ENCODE measurements at places on chromosomes 5 and 9.

GRCh38 chr9:94728719-94729118, 2.2 kb downstream of the AOPEP start:
- DNase-seq: no peak

GRCh38 chr5:2703615-2704014, 47.9 kb downstream of the IRX2 start:
- no peak for DNase-seq

DNA sequence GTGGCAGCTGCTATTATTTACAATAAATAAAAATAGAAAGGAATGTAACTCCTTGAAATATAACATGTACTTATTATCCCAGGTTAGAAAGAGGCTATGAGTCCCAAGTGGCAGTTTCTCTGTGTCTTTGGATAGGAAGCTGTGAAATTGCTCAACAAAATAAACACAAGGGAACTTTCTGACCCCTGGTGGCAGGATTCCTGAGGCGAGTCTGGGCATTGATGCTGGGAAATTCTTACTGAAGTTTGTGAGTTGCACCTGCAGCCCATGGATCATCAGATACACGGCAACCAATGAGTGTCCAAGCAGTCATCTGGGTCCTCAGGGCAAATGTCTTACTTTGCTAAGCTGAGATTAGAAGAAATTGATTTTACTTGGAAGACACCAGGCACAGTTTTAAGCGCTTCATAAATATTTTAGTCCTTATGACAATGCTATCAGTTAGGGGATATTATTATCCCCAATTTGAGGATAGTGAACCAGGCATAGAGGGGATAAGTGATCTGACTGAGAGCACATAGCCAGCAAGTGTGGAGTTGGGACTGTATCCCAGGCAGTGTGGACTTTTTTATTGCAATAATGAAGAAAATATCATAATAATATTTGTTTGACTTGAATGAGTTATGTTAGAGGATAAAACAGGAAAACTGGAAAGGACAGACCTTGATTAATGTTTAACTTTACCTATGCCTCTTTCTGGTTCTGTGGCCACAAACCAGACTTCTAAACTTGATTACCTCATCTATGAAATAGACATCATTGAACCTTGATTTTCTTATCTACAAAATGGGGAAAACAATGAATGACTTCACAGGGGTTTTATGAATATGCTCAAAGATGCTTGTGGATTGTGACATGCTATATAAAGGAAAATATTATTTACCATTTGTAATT, 265.5 kb upstream of the ADAMTSL1 start:
- DNase-seq: no peak

GRCh38 chr9:128733256-128733655, 9.3 kb upstream of the ZDHHC12 start:
- no peak for DNase-seq

DNA sequence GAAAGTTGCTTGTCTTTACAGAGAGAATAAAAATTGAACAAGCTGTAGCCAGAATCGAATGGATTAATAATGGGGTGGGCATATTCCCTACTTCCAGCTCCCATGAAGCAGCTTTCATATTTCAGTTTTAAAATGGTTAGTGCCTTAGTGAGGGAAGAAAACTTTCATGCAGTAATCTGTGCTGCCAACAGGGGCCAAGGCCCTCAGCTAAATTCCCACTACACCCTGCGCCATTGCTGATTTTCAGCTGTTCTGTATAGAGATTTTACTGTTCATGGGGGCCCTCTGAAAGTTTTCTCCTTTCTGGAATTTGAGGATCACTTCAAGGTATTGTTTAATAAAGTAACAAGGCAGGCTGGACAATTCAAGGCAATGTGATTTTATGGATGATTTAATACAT, 58.2 kb downstream of the CAST start:
- DNase-seq: no peak

DNA sequence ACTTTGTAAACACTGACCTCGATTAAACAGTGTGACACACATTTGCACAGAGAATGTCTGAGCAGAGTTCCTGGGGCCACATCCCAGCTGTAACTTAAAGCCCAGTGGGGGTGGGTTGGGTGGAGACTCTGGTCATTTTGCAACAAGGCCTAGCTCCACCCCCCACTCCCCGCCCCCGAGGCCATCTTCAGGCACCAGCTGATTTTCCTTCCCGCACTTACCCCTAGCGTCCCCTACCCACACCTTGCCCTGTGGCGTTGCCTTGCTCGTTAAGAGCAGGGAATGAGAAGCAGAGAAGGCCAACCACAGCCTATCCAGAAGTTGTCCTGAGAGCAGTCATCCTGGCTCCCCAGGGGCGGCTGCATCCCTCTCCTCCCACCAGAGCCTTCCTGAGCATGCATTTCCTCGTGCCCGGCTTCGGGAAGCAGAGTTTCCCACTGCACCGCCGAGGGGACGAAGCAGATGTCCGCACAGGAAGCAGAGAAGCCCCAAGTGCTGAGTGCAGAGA, 101.7 kb upstream of the SARDH start:
- no peak for DNase-seq

- no peak for DNase-seq
Observed at GRCh38 chr5:170313344-170313743, 15.8 kb upstream of the LCP2 start.

GRCh38 chr9:94690344-94690743, 36.2 kb upstream of the AOPEP start:
- DNase-seq: no peak

GRCh38 chr5:63963926-63964325, 1.7 kb upstream of the HTR1A start:
- no peak for DNase-seq

DNA sequence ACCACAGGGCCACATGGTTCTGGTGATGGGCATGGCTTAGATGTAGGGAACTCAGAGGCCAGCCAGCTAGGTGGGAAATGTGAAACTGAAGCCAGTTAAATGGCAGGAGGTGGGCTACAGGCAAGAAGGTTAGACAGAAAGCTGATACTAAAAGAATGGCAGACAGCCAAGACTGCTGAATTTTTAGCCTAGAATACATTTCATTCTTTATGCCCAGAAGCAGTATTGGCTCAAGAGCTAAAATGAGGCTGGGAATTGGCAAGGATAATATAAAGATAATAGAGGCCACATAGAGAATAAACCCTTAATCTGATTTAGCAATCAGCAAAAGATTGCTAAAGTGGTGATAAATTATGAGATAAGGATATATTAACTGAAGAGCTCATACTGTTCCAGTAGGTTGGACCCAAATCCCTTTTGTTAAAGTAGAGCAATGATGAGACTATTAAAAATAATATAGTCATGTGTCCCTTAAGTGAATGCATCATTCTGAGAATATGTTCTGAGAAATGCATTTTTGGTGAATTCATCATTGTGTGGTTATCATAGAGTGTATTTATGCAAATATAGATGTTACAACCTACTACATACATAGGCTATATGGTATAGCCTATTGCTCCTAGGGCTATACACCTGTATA, 234.3 kb downstream of the CHSY3 start:
- no peak for DNase-seq

GRCh38 chr9:77807846-77808750, 160.0 kb upstream of the GNA14 start:
- DNase-seq: no peak

GRCh38 chr9:85200726-85201404, 531.3 kb downstream of the NTRK2 start:
- no peak for DNase-seq

DNA sequence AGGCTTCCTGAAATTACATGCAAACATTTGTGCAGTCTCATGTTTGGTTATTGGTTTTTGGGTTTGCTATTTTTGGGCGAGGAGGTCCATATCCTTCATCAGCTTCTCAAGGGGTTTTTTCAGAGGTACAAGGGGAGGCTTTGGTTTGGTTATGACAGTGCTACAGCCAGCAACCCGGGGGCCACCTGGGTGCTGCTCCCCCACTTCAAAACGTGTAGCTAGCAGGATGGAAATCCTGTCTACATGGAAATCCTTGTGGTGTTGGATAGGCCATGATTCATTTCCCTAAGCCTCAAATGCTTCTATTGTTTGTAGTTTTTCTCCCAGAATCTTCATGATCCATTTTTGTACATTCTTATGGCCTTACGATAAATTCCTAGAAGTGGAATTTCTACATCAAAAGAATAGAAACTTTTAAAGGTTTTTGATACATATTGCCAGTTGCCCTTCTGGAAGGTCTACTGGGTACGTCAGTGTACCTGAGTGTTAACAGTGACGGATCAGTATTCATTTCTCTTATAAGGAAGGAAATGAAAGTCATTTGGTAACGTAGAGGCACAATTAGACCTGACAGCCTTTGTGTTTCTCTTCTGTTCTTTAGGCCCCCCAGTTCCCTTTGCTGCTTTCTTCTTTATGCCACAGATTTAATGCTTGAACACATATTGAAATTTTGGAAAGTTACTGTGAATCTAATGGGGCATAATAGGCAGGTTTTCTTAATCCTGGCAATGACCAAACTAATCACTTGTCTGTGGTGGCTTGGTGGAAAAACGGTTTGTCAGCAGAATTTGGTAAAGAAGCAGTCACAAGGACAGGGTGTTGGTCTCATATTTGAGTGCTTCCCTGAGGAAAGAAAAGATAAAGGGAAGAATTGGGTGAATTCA, 69.7 kb upstream of the ABL1 start:
- no peak for DNase-seq

DNA sequence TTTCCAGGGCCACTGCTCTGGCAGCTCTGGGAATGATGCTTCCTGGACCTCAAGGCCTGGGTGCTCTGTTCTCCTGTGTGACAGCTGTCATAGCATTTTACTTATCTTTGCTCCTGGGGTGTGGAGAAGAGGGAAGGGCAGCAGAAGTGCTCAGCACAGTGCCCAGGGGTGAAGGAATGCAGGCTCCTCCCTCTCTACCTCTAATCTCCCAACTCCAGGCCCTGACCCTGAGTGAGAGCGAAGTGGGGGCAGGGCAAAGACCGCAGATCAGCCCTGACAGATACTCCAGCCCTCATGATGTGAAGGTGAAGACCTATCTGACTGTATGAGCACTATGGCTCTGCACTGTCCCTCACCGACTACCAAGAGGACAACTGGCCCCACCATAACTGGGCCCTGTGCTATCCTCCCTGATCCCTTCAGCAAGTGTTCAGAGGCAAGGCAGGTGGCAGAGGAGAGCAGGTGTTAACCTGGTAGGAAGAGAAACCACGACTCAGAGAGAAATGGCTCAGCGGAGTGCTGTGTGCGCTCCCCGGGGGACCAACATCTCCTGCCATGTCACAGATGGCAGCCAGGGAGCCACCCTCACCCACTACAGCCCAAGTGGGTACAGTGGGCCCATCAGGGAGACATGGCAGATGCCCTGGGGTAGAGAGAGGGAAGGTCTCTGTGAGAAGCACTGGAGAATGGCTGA, 16.8 kb downstream of the ACSL6 start:
- no peak for DNase-seq

- DNase-seq: no peak
Observed at GRCh38 chr5:74118071-74118470, 492.1 kb downstream of the ARHGEF28 start.

DNA sequence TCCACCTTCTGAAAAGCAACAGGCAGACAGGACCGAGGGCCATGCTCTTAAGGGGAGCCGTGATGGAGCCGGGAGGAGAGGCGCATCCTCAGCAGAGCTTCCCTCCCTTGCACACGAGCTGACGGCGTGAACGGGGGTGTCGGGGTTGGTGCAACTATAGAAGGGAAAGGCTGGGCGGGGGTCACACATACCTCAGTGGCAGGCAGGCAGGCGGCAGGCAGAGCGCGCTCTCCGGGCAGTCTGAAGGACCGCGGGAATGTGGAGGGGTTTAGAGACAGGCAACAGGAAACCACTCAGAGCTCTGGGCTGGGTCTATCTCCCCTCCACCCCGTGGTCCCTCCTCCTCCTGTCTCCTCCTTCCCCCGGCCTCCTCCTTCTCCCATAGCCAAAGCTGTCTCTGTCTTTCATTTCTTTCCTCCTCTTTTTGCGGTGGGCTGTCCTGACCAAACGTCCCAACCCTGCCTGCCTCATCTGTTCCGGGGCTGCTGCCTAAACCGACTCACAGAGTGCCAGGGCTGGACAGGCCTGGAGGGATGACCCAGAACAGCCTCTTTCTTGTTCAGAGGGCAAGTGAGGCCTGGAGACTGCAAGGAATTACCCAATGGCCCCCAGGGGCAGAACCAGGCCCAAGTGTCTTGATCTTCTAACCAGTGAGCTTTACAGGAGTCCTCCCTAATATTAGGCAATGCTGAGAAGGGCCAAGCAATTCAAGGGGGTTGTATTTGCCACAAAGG, at the start of gene SPARC:
TSS of gene SPARC (minus strand) at position 242 of the 734 bp plus-strand sequence. CDS start 10,727 bp downstream, outside the sequence.
- peak; percentile 99 for DNase-seq

DNA sequence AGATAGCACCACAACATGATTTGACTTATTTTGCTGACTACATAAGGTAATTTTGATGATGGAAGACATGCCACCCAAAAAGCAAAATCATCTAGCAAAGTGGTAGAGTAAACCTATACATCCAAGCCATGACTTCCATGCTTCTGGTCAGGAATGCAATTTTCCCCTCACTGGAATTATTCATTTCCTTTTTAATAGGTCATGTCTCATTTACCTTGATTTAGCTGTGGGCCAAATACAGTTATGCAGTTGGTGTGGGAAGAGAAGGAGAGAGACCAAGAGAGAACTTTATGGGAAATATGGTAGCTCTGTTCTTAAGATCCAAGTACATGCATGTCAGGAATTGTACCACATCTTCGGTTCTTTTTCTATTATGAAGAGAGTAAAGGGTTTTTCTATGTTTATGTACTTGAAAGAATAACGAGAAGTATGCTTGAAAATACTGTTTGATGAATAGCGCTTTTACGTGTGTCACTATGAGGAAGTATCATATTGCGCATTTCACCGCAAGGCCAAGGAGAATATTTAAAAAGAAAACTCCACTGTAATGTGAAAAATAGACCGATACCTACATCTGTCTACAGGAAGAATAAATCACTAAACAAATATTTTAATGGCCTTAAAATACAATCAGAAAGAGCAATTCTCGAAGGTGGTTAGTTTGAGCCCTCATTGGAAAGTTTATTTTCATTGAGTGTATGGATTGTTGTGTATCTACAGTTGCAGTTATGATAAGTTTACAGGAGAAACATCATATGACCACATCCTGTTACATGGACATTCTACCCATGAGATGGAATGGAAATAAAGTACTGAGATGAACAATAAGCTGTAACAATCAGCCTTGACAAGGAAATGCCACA, 134.0 kb downstream of the FOXD1 start:
- DNase-seq: no peak

DNA sequence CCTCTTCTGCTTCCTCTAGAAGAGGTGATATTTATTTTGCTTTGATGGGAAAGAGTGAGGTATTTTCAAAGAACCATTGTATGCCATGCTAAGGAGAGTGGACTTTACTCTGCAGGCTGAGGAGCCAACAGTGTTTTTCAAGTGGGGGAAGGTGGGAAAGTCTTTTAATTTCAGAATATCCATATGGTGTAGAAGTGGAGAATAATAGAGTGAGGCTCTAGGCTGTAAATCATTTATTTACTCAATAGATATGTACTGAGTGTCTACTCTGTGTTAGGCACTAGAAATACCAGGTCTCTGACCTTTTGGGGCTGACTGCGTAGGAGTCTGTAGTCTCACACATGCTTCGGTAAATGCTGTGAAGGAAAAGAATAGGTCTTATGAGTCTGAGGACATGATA, 30.7 kb upstream of the TENT2 start:
- DNase-seq: no peak

GRCh38 chr5:33794550-33795181, 97.1 kb downstream of the ADAMTS12 start:
- DNase-seq: no peak

Measured in vagina (tissue), 2 donors.